ENCODE measurements at places on chromosomes 11 and 22.

GRCh38 chr11:37474889-37475288 is 876.9 kb upstream of the RAG2 start:
- no peak for DNase-seq

DNA sequence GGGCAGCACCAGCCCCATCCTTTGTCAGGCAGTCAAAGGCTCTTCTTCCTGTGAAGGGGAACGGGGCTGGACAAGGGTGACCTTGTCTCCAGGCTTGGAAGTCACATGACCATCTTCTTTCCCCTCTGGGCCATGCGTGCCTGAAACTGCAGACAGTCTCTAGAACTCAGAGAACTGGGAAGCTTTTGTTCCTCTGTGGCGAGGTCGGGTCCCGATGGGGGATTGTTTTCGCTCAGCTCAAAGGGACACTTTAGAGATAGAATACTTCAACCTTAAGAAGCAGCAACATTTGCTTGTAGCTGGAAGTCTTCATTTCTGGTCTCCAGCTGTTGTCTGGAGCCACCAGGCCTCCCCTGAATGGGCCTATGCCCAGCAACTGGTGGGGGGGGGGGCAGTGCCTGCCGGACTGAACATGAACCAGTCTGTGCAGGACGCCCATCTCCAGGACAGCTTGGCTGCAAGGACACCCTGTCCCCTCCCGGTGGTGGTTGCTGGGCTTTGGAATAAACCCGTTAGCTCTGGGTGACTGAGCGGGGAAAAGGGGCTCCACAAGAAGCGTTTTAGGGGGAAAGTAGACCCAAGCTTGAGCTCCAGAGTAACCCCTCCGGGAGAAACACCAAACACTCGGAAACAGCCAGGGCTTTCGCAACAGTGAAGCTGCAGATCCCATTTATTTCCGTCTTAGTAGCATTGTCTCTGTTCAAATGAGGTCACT is 55.7 kb upstream of the EMID1 start:
- no peak for DNase-seq

DNA sequence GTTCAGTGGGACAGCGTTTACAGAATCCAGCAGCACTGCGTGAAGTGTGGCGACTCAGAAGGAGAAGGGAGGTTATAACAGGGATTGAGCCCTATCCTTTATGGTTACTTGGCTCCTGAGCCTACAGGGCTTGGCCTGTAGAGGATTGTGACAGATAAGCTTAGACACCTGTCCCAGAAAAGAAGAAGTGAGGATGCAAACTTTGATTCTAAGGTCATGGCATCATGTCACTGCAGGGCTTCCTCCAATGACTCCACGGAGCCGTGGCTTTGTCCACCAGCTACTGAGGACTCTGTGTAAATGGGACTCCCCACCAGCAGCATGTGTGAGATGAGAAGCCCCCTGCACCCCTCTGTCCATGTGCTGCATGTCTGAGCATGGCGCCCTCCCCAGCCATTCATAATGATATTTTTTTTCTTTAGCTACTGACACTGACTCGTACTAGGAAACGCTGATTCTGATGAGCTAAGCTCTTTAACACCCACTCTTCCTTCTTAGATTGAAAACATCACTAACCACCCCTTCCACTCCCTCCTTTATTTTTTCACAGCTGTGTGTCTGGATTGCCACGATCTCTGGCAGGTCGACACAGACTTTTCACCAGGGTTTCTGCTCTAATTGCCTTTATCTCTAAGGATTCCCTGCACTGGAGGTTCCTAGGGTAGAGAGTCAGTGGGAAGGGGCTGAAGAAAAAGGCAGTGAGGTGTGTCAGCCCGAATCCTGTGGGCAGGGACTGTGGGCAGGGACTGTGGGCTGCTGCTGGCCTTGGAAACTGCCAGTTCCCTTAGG is 65.5 kb upstream of the TTC12 start:
- DNase-seq = no peak

- no peak for DNase-seq
Observed at GRCh38 chr11:78230161-78230877, 41.6 kb downstream of the USP35 start.

- no peak for DNase-seq
Observed at GRCh38 chr11:833114-833791, 501 bp downstream of the CD151 start.

GRCh38 chr11:61142424-61142823 is 18.8 kb downstream of the VPS37C start:
- DNase-seq = no peak

DNA sequence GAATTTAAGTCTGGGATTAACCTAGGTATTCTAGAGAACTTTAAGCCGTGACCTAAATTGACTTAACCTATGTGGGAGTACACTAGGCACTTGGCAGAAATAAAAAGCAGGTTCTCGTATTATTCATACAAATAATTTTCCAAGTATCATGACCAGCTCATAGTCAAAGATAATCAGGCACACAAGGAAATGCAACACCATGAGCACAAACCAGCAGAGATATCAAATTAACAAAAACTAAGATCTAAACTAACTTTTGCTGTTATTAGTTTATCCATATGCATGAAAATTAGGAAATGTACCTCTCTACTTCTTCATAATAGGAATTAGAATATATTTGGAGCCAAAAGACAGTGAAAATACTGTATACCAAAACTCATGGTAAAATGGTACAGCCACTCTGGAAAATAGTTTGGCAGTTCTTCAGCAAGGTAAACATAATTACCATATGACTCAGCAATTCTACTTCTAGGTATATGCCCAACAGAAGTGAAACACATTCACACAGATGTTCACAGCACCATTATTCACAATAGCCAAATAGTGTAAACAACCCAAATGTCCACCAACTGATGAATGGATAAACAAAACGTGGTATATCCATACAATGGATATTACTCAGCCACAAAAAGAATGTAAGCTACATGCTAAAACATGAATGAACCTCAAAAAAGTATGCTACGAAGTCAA is 154.1 kb downstream of the ENTHD1 start:
- no peak for DNase-seq

DNA sequence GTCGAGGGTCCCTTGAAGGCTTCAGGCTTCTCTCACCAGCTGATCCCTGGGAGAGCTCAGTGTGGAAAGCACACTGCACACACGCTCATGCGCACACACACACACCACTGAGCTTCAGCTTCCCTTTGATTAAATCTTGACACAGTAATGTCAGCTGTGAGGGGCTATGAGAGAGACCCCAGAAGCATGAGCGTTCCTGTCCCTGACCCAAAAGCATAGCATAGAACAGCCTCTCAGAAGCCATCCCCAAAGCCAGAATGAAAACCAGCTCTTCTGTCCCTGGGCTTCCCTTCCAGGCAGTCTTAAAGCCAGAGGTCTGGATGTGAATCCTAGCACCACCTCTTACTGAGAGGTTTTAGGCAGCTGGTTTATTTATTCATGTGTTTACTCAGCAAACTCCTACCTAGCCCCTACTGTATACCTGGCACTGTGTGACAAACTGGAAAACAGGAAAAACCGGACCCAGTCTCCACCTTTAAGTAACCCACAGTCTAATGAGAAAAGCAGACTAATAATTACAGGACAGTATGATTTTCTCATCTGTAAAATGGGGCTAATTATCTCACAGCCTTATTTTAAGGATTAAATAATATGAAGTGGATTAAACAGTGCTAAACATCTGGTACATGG is 15.9 kb downstream of the GALNT18 start:
- no peak for DNase-seq

- DNase-seq = no peak
Observed at GRCh38 chr11:1219446-1219833, 3.4 kb upstream of the MUC5B start.

- no peak for DNase-seq
Observed at GRCh38 chr11:18384157-18384641, 10.2 kb upstream of the LDHA start.

- DNase-seq = no peak
Observed at GRCh38 chr11:133911171-133911570, 45.6 kb downstream of the IGSF9B start.

GRCh38 chr22:46107089-46107664 is 43.1 kb upstream of the PPARA start:
- DNase-seq = no peak

GRCh38 chr11:91904792-91905785 is 319.5 kb upstream of the FAT3 start:
- DNase-seq = no peak

GRCh38 chr22:33083212-33083611 is 25.0 kb upstream of the SYN3 start:
- DNase-seq = no peak

DNA sequence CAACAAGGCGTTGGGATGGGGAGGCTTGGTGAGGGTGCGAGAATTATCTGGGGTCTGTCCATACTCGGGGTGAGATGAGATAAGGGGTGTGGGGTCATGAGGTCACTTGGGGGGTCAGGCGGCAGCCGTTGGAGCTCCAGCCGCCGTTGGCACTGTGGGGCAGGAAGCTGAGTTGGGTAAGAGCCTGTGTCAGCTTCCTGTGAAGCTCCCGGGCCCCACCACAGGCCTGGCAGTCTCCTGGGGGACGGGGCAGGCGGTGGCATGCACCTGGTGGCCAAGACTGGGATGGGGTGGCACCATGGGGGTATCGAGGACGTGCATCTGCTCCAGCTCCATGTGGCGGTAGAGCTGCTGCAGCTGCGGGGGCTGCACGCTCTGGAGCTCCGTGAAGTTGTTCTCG is 7.1 kb upstream of the MYBPC3 start:
- DNase-seq = no peak

- DNase-seq = no peak
Observed at GRCh38 chr11:64078284-64078683, 42.6 kb downstream of the FLRT1 start.

- DNase-seq = no peak
Observed at GRCh38 chr11:29029452-29029851, 921.3 kb downstream of the METTL15 start.

DNA sequence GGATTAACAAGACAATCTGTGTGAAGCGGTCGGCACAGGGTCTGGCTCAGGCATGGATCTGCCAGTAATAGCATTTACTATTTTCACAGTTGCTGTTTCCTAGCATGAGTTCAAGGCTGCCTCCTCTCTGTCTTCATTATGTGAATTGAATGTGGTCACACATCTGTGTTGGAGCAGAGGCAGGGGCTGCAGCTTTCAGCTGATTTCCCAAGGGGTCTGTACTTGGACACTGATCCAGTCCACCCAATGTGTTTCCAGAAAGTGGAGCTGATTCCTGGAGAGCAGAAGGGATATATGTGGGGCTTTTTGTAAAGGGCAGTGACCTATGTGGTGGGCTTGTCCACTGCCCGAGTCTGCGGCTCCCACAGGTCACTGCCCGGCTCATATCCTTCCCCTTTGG is 3.5 kb upstream of the CELSR1 start:
- DNase-seq = no peak

- no peak for DNase-seq
Observed at GRCh38 chr11:55854704-55855103, 16.2 kb downstream of the OR5D16 start.

GRCh38 chr11:112810951-112811350 is 150.3 kb upstream of the NCAM1 start:
- DNase-seq = no peak

DNA sequence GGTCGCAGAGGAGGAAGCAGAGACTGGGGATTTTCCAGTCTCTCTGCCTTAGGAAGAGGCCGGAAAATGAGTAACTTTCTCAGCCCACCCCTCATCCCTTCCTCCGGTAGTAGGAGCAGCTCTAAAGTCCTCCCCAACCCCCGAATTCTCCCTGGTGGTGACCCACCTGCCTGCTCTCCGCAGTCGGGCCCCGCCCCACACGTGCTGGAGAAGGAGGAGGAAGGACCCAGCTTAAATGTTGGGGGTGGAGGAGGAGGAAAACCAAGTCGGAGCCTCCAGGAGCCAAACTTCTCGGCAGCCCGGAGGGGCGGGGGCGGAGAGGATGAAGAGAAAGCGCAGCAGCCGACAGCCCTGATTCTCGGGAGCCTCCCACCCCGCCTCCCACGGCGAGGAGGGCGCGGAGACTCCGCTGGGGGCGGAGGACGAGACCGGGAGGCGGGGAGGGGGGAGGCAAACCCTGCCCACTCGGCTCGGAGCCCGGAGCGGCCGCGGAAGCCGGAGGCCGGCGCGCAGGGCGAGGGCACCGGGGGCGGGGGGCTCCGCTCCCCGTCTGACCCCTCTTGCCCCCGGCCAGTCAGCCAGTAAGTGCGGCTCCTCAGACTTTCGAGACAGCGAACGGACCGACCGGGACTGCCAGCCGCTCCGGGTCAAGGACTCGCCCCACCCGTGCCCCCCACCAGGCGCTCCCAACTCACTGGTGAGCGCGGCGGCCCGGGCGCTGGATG is at the start of gene TPBGL:
Gene TPBGL, plus strand, starts transcription at position 464 of the 725 bp plus-strand sequence. CDS start 276 bp downstream, outside the sequence.
- DNase-seq = no peak

DNA sequence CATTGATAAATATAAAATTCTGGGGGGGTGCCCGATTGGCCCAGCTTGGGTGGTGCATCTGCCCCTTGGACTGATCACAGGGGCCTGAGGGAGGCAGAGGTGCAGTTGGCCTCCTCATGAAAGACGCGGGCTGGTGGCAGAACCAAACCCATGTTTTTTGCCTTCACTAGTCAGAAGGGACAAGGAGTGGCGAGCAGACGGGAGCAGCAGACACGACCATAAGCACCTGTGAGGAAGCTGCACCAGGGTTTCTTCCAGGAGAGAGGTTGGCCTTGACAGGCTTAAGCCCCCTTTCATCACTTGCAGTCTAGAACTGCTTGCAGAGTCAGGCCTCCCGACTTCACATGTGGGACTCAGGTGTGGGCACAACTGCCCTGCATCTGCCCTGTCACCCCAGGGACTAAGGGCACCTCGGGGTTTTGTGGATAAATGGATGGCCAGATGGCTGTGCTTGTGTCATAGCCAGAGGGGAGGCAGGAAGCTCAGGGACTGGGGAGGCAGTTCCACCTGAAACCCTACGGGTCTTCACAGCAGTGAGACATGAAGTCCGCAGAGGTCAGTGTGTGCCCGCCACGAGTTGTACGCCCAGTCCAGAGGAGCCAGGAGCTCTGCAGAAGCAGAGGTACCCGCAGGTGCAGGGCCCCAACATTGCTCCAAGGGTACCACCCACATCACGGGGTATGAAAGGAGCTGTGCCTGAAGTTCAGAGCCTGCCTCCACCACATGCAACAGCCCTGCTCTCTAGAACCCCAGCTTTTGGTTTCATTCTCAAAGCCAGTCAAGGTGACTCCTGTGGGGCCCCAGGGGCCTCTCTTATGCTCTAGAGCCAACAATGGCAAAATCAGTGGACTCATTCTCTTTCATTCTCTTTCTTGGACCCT is 18.2 kb upstream of the SYT13 start:
- no peak for DNase-seq

- DNase-seq = no peak
Observed at GRCh38 chr11:59710136-59710847, 3.4 kb downstream of the OR10V1 start.

- no peak for DNase-seq
Observed at GRCh38 chr11:40094954-40095353, 1364.5 kb downstream of the LRRC4C start.

- DNase-seq = no peak
Observed at GRCh38 chr11:44608991-44609782, 43.7 kb downstream of the CD82 start.

DNA sequence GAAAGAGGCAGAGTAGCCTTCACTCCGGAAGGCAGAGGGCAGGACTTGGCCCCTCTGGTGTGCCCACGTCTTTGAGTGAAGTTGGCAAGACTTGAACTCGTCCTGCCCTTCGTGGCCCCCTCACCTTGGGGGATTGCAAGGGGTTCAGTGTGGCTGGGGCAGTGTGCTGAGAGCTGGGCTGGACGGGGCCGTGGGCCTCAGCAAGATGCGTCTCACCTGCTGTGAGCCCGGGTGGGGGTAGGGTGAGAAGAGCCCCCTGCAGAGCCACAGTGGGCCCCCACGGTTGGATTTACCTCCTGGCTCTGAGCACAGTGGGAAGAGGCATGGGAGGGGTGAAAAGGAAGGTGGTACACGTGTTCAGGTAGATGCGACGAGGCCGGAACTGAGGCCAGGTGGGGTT is 81.4 kb upstream of the ATXN10 start:
- DNase-seq = no peak

GRCh38 chr11:75351541-75351790 is at the start of gene ARRB1:
Gene ARRB1 (minus strand): TSS chr11:75351661. CDS start chr11:75351607, 54 bp downstream.
- peak; percentile 19 for DNase-seq

Measured in stimulated activated CD8-positive, alpha-beta memory T cell treated with anti-CD3 and anti-CD28 coated beads, Interleukin-7, amount 100 ng/mL, for 48 hours (primary cell).